ENCODE measurements at places on chromosomes 4 and X.

DNA sequence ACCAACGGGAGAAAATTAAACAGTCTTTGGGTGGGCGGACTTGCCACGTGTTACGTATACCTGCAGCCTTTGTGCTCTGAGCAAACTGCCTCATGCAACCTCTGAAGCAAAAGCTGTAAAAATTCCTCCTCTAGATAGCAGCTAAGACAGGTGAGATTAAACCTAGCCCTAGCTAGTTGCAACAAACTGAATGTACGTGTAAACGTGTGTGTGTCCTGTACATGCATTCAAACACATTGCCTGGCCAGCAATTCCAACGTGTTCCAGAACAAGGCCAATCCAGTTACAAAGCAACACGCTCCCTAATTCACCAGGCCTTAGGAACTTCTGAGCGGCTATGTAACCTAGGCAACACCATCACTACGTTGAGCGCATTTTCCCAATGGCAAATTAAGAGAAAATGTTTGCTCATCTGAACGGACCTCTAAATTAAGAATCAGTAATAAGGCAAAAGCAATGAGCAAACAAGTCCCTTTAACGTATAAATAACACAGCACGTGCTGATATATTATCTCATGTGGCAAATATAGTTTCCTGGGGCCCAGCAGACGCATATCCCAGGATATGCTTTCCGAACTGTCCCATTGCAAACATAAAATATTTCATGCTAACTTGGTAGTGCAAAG is 792 bp downstream of the PPID start:
- peak; percentile 57 for DNase-seq

GRCh38 chr4:40335525-40335894 is 377 bp downstream of the CHRNA9 start:
- no peak for DNase-seq

GRCh38 chr4:183636923-183637322 is 22.1 kb downstream of the RWDD4 start:
- DNase-seq = no peak

DNA sequence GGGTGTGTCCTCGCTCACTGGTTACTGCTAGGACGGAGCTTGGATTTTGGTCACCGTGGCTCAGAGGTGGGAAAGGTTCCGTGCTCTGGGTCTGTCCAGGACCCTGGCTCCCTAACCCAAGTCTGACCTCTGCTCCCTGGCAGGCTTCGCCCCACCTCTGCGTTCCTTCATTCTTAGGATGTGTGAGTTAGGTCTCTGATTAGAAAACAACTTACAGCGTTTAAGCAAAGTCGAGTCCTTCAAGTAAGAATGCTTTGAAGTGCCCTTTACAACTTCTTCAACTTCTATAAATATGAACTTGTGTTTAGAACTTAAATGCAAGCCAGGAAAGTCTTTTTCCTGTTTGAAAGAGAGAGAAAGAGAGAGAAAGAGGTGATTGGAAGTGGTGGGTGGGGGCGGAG is 891 bp downstream of the TLR2 start:
- DNase-seq = no peak

DNA sequence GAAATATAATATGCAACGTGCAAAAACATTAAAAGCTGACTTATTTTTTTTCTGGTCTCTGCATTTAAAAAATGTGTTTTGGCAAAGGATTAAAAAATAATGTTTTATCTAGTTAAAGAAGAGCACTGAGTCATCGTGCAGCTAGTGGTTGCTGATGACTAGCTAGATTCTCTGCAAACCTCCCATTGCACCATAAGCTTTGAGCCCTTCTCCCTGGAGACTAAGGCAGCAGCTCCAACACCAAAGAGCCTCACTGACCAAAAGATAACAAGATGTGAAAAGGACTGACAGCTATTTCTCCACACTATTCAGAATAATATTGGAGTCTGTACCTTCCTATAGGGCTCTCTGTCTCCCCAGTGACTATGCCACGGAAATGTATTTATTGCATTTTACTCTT is 424.3 kb downstream of the SLITRK2 start:
- no peak for DNase-seq

DNA sequence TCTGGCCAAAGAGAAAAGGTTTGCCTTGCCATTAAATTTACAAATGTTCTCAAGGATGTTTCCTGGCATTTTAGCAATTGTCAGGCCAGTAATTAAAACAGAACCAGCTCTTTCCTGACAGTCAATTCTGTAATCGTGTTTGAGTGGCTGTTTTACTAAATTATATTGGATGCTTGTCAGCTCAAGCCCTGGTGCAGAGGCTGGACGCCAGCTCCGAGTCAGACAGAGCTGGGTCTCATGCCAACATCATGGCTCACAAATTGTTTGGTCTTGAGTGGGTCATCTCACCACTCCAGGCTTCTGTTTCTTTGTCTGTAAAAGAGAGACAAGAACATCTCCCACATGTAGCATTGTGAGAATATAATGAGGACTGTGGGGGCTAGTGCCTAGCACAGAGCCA is 190.3 kb upstream of the PSAPL1 start:
- no peak for DNase-seq

DNA sequence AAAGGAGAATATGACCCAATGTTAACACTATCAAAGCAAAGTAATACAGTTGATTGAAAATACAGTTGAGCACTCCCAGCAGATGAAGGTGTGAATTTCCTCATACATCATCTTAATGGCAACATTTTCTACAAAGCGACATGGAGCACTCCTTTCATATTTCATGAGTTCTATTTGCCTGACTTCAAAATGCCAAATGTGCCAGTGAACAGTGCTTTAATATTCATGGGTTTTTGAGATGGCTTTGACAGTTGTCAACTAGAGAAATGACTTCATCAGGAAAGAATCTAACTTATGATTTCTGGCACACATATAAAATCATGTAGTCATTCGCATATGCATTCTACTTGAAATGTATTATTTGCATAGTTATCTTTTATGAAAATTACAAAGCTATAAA is 222.4 kb downstream of the GALNTL6 start:
- peak; percentile 2 for DNase-seq

DNA sequence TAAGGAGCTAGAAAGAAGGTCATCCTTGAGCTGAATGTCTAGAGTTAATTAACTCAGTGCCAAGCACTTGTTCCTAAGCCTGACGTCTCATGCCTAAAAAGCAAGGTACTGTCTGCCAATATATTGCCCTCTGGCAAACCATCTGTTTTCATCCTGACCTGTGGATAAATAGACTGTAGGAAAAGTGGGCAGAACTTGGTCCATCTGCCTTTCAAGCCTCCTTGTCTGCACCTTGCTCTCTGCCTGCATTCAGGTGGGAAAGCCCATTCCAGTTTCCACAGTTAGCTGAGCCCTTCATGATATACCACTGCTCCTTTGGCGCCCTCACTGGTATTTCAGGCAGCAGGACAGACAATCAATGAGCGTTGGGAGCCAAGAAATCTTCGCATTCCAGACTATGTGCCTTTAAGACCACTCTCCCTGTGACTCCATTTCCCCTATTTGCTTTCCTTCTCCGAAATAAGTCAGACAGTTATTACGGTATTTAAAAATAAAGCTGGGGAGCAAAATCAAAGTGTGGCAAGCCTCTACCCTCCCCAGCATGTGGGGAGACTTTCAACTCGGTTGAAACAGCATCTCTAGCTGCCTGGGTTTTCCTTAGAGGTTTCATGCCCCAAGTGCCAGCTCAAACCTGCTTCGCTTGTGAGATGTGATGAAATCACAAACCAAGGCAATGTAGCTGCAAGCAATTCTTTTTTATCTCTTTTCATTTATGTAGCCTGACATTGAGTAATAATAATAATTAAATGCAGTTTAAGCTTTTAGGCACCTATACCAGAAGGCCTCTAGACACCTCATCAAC is 2.5 kb upstream of the CCDC149 start:
- DNase-seq = no peak

DNA sequence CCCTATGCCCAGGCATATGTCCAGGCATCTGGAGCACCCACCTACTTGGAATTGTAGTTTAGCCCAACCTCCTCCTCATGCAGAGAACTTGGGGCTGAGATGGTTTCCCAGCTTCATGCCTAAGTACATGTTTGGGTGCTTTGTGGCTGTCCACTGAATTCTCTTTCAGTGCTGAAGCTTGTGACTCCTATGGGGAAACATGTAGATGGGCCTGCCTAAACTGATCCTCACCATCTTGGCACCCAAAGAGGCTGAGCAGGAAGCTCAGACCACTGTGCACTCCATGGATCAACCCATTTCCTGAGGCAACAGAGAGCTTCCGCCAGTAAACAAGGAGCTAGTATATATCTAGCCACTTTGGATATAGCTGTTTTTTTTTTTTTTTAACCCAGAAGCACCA is 2733.7 kb downstream of the PCDH7 start:
- no peak for DNase-seq

- DNase-seq = peak; percentile 66
Observed at GRCh38 chr4:7073526-7074390, 5.9 kb upstream of the GRPEL1 start.

DNA sequence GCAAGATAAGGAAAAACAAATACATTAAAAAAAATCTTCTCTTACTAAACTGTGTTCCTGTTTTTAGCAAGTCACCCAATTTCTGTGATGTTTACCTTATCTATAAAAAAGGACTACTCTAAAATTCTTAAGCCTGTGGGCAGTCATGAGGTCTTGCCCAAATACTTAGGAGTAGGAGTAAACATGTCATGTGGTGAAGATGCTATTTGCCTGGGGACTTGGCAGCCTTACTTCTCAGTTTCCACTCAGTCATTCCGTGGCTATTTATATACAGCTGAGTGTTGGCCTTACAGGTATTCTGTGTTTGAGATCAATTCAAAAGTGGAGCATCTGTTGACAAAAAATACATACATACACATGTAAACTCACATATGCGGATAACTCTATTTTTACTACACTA is 89.9 kb upstream of the TLR2 start:
- peak; percentile 55 for DNase-seq

GRCh38 chr4:8227771-8228318 is 28.8 kb downstream of the SH3TC1 start:
- DNase-seq = no peak

GRCh38 chrX:74259885-74260491 is 44.0 kb upstream of the ZCCHC13 start:
- DNase-seq = no peak

- DNase-seq = peak; percentile 35
Observed at GRCh38 chrX:65706041-65706828, 38.8 kb downstream of the MSN start.

- no peak for DNase-seq
Observed at GRCh38 chrX:123322536-123322935, 138.5 kb downstream of the GRIA3 start.

GRCh38 chrX:69510914-69511513 is 6.9 kb downstream of the NALF2 start:
- no peak for DNase-seq

GRCh38 chr4:87053802-87054767 is 119.3 kb downstream of the AFF1 start:
- no peak for DNase-seq

DNA sequence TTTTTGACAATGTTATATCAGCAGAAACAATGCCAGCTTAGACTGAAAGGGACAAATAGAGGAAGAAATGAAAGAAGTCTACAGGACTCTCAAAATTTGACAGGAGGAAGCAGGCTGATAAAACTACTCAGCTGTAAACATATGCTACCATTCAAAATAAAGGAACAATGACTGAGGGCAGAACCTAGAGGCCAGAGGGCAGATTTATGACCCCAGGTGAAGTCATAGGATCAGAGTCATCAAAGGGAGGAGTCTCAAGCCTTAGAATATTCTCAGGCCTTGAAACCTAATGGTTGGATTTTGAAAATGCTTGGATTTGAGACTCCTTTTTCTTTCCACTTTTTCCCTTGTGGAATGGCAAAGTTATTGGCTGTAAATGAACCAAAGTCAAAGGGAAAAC is 17.0 kb upstream of the SYTL5 start:
- DNase-seq = no peak

GRCh38 chr4:30172416-30172815 is 547.8 kb upstream of the PCDH7 start:
- DNase-seq = peak; percentile 15

DNA sequence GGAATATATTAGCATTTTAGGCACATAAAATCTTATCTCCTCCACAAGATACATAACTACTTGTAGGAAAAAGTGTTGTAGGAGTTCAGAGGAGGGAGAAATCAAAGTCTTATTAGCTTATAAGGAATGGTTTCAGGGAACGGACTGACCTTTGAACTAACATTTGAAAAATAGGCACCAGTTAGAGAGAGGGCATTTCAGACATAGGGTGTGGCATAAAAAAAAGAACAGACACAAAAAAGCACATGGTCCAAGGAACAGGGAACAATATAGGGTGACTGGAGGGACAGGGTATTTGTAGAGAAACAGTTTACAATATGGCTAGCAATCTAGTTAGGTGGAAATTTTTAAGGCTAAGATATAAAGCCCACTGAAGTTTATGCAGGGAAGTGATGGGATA is 6.4 kb downstream of the ABCB7 start:
- DNase-seq = no peak

- DNase-seq = no peak
Observed at GRCh38 chrX:69991685-69992084, 58.1 kb downstream of the AWAT2 start.

DNA sequence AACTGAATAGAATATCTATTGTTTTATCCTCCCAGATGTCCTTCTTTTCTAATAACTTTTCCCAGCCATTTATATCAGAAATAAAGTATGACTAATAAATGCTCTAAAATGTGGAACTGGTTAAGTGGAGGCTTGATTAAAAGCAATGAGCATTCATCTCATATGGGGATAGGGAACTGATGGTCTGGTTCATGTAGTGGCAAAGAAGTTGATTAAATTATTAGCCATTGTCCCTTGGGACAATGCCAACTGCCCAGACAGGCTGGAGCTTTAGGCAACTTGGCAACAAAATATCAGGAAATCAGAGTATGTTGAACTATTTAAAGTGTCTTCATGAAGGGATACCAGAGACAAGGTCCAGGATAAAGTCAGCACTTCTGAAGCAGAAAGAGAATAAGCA is 24.2 kb downstream of the TRO start:
- no peak for DNase-seq

- no peak for DNase-seq
Observed at GRCh38 chrX:20477836-20478524, 211.3 kb upstream of the RPS6KA3 start.

DNA sequence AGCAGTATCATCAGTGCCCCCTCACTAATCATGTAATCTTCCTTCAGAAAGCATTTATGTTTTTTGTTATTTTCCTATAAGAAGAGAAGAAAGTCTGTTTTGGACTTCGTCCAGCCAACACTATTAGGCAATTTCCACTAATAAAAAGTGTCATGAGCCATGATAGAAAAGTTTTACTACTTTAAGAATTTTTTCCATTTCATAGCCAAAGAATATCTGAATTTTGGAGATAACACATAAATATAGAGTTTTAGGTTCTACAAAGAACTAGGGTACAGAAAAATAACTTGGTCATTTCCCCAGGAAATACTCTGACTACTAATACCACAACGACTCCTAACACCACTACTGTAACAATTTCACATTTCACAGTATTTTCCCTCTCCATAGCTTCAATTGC is 41.8 kb upstream of the VEGFC start:
- peak; percentile 13 for DNase-seq

DNA sequence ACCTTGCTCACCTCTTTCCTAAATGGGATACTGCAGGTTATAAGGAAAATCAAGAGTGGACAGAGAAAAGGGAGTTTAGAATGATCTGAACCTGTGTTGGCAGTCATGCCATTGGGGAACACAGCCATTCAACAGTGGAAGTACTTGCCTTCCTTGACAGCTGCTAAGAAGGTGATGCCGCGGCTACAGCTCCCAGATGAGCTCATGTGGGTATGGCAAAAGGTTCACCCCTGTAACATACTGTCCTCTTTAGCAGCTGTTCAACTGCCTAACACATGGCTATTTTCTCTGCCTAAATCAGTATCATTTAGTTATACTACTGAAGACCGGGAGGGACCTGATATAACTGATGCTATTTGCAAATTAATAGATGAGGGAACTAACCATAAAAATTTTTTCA is 76.8 kb downstream of the DCHS2 start:
- peak; percentile 41 for DNase-seq
